ENCODE measurements at places on chromosomes 2 and 18.

DNA sequence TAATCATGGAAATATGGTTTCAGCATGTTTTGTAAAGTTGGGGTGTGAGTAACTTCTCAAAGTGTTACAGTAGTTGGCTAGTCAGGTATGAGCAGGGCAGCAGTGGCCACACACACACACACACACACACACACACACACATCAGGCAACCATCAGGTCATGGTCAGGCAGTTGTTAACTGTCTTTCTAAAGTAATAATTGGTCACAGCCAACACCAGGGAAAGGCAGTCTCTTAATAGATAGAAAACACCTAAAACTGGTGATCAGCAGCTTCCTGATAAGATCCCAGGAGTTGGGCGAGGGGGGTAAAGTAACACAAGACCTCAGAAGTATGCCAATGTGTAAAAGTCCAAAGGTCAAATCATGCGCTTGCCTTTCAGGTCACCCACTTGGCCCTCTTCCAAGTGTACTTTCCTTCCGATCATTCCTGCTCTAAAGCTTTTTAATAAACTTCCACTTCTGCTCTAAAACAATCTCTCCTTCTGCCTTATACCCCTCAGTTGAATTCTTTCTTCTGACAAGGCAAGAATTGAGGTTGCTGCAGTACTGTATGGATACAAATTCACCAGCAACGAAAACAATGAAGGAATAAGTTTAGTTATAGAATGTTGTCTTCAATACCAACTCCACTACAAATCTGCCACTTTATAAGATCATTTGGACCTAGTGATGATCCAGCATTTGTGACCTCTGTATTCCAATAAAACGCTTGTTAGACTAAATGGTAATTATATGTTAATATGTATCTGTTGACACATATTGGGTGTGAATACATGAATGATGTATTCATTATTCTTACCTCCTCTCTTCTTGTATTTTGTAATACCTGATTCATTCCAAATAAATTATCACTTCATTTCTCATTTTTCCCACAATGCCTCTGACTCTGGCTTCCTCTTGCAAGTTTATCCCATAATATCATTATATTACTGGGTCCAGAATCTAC lies 254.3 kb downstream of the METTL4 start:
- DNase-seq = no peak

- DNase-seq = no peak
These were observed 222.7 kb downstream of the IKZF2 start for GRCh38 chr2:212928681-212929080.

- DNase-seq = no peak
These were observed 22.8 kb upstream of the DNAH6 start for GRCh38 chr2:84493514-84493913.

DNA sequence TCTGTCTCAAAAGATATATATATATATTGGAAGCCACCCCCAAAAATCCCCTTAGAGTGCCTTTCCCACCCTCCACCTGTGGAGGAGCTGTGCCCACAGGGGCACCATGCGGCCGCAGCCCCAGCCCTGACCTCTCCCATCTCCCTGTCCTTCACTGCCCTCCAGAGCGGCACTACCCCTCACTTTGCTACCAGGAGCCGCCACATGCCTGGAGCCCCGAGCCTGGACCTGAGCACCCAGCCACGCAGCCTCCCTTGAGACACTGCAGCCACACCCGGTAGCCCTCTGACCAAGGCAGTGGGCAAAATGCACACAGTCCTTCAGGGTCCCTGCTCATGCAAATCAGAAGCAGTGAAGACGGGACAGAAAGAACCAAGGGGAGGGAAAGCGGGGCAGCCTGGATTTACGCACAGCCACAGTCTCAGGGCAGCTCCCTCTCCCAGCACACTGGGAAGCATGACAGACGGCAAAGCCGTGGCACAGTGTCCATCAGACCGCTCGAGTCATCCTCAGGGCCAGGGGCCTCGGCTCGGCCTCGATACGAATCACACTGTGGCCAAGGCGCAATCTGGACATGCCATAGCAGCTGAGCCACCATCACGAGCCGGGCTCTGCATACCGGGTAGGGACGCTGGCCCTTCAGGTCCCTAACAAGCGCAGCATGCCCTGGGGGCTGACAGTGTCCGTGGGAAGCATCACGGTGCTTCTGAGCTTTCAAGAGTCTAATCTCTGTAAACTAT lies 10.1 kb downstream of the HDAC4 start:
- no peak for DNase-seq

- no peak for DNase-seq
These were observed 18.4 kb downstream of the ABI2 start for GRCh38 chr2:203346612-203347011.

DNA sequence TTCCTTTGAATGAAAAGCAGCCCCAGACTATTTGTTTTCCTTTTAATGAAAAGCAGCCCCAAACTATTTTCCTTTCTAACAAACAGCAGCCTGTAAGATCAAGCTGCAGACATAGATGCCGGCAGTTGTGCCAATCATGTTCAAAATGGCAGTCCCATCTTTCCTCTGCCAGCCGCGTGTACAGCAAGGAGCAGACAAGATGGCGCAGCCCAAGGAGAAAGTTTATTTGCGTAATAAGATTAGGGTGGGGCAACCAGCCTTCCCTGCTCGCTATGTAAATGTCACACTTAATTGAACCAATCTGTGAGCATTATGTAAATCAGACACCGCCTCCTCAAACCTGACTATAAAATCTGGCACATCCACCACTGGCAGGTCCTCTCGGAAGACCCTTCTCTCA lies 226.0 kb downstream of the TGIF1 start:
- DNase-seq = no peak

DNA sequence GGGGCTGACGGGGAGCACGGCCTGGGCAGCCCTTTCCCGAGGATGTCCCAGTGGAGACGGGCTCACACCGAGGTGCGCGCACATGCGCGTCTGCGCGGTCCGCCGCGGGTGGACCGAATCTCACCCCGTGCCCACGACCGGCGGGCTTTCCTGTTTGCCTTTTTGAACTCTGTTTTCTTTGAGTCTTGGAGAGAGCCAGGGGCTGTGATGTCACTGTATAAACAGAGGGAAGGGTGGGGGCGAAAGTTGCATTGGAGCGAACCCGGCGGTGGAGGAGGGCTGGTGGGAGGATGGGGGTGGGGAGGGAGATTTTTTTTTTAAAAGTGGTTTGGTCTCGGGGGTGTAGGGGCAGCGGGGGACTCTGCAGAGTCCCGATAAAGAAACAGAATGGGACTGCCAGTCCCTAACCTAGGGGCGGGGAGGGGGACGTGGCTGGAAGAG lies 141.2 kb upstream of the CTAGE1 start:
- DNase-seq = no peak

GRCh38 chr2:16058256-16058655 lies 117.9 kb downstream of the MYCN start:
- no peak for DNase-seq

DNA sequence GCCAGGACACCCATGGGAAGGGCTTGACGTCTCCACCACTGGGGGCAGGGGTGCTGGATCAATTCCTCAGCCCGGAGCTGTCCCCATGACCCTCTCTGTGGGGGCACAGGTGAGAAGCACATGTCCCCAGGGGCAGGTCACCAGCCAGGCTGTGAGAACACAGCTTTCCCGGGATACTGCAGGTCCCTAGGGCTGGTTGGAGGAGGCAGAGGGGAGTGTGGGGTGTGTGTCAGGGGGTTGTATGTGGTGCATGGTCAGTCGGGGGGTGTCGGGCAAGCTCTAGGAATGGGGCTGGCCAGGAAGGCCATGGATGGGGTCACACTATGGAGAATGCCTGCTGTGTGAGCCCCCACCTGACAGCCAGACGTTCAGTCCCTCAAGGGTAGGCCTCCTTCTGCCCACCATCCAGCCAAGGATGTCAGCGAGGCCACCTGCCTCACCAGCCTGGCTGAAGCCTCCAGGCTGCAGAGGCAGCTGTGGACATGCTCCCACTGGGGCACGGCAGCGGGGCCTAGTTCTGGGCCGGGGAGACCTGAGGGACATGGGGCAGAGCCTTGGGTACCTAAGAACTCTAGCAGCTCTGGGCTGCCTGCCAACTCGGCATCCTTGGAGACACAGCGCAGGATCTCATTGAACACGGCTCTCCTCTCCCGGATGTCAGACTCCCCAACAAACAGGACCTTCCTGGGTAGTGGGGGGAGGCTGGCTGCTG lies 10.3 kb downstream of the HS1BP3 start:
- DNase-seq = no peak

DNA sequence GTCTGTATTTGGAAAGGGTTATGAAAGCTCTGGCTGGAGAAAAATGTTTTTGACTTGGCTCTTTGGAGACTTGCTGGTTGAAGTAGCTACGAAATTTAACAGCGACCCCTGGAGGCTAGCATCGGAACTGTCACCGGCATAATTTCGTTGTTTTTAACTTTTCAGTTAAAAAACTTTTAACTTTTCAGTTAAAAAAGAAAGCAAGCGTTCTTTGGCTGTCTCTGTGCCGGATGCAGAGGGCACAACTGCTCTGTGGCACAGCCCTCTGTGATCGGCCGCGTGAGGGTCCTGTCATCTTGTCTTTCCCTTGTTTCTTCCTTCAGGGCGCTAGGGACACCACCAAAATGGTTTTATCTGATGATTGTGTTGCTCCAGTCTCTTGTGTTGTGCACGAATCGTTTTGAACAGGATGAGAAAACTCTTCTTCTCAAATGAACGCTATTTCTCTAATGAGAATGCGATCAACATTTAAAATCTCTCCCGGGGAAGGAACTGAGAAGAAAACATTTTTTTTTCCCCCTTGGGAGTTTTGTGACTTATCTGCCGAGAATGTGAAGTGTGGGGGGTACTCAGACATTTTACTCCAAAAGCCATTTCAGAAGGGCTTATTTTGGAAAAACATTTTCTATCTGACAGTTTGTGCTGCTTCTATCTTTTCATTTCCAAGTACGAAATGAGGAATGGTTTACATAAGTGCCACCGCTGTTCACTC lies 57.1 kb downstream of the ADCYAP1 start:
- no peak for DNase-seq

GRCh38 chr2:41141146-41141791 lies 689.4 kb upstream of the SLC8A1 start:
- DNase-seq = no peak

GRCh38 chr2:16638946-16639345 lies 26.7 kb downstream of the CYRIA start:
- DNase-seq = no peak

DNA sequence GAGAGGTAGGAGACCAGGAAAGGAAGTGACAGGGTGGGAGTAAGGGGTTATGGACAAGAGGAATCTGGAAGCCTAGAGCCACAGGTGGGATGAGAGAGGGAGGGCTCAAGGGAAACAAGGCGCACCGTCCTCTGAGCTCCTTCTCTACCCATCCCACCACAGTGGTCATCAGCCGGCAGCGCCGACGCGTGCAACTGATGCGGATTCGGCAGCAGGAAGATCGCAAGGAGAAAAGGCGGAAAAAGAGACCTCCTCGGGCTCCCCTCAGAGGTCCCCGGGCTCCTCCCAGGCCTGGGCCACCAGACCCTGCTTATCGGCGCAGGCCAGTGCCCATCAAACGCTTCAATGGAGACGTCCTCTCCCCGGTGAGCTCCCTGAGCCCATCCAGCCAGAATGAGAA lies 5.2 kb downstream of the TMEM198 start:
- DNase-seq = no peak

GRCh38 chr2:217903859-217904613 lies 98.8 kb downstream of the TNS1 start:
- DNase-seq = no peak

DNA sequence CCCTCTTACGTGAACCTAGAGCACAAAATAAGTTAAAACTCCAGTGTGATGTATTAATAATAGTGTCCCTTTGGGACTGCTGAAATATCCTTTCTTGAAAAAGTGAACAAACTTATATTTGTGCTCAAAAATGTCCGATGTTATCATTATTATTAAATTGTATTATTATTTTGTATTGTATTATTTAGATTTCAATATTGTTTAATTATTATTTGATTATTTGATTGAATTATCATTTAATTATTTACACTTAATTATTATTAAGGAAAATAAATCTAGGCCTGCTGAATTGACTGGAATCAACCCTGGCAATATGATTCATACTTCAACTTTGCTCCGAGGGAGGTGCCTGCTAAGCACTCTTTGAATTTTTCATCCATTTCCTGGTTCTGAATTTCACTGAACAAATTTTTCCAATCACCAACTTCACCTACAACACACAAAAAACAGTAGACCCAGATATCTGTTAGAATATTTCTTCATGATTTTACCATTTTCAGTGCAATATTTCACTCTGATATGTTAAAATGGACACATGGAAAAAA lies 10.9 kb upstream of the EIF2AK2 start:
- DNase-seq = no peak

GRCh38 chr18:47415881-47416280 lies 164.4 kb upstream of the SKOR2 start:
- no peak for DNase-seq

DNA sequence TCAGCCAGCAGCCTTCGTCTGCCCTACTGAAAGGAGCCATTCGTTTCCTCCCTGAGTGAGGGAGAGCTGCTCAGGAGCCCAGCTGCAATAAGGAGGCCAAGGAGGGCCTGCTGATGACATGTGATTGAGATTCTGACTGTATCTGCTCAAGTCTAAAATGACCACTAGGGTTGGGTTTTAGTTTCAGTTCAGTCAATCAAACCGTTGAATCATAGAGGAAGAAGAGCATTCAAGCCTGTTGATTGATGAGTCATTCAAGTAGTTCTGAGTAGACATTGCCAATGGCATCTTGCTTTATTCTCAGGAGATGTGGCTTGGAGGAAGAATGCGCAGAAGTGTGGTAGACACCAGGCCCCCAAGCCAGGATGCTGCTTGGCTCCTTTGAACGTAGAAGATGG lies 19.9 kb upstream of the BCL2L11 start:
- peak; percentile 14 for DNase-seq

- DNase-seq = no peak
These were observed 167.3 kb downstream of the HRH4 start for GRCh38 chr18:24627644-24628315.

GRCh38 chr2:159090514-159091201 lies 122.2 kb downstream of the TANC1 start:
- DNase-seq = no peak

- no peak for DNase-seq
These were observed 435.4 kb downstream of the SETBP1 start for GRCh38 chr18:45116116-45116515.

Data from CD4-positive, alpha-beta T cell treated with Interleukin-1 beta for 1 hour (primary cell).